ENCODE measurements at places on chromosomes 1 and 21. TPM values are rescaled to one million over a fixed set of nuclear protein-coding genes. Genes with fewer than 3 reads are reported as not detected.

Gene NBPF1
- total RNA-seq: 8.3 TPM

Gene DPM3
- 12.7 TPM for total RNA-seq

DNA sequence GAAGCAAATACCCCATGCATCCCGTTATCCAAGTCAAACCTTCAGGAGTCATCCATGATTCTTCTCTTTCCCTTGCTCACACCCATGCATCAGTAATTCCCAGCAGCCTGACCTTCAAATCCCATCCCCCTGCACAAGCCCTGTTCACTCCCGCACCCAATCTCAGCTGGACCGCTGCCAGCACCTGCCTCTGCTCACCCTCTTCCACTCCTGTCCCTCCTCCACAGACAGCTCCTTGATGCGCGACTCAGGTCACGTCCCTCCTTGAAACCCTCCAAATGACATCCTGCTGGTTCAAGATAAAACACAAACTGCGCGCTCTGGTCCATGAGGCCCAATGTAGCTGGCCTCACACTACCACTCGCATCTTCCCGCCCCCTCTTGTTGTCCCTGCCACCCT lies 43.4 kb upstream of the MPZL1 start:
- DNase-seq: no peak

DNA sequence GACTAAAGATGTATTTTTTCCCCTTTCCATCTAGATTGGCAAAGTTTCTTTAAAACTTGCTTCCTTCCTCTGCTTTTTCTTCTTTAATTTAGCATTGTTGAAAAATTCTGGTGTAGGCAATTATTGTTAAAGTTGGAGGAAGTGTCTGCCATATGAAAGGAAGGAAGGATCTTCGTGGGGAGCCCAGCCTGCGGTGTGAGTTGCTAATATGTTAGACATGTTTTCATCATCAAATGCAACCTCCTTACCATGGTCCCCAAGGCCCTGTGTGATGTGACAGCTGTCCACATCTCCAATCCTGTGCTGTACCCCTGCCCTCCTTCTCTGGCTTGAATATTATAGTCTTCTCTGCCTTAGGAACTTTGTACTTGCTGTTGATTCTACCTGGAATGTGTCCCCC lies 81.0 kb upstream of the ZBTB18 start:
- no peak for DNase-seq

Gene SCAF4
- total RNA-seq: 10.6 TPM

Gene C8B
- total RNA-seq: not detected

Gene NUP210L
- total RNA-seq: 0.05 TPM

GRCh38 chr21:46035809-46036695 lies 54.5 kb downstream of the COL6A1 start:
- no peak for DNase-seq

DNA sequence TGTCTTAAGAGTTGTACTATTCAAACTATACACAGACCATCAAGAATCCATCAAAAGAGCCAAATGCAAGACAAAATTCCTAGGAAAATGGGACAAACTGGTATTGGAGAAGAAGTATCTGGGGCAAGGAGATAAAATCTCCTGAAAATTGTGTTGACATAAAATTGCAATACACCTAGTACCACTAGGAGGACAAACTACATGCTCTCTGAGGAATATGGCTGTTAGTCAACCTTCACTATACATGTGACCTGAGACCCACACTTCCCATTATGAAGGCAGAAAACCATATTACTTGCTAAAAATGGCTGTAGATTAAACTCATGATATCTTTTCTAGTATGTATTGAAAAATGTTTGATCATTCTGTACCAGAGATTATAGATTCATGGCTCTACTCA lies 30.0 kb downstream of the IRF2BP2 start:
- DNase-seq: no peak

DNA sequence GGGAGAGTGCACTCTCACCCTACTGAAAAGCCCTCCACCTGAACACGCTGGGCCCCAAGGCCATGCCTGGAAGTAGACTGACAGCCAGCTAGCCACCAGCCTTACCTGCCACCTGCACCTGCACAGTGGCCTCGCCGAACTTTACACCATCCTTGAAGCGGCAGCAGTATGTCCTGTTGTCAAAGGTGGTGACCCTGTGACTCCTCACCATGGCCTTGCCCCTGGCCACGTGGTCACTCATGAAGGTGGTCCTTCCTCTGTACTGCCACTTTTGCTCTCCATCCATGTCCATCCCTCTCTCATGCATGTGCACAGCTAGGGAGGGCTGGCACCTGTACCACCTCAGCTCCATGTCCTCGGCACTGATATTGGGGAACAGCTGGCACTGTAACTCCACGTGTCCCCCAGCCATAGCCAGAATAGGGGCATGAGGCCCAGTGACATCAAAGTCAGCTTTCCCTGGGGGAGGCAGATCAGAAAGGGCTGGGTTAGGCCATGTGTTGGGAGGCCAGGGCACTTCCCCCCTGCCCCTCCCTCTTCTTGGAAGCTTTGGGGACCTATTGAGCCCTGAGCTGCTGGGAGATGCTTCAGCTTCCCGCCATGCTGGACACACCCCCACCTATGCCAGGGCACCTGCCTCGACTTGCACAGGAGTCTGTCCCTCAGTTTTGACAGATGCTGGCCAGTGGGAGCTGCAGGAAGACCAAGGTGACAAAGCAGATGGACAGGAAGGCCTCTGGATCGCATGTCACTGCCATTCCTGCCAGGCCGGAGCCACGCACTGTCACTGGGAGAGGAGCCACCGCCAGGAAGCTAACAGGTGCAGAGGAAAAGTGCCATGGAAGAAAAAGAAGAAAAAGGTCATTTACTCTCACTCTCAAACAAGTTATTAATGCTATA lies 24.6 kb downstream of the RNF187 start:
- DNase-seq: no peak
